Activated CD8-positive, alpha-beta memory T cell treated with anti-CD3 and anti-CD28 coated beads, Interleukin-2, amount 10 ng/mL, durations not matched to agents 7 days and 5 days (primary cell): ENCODE measurements at places on chromosomes 6 and 20.

GRCh38 chr6:37827603-37828265 is 8.2 kb downstream of the ZFAND3 start:
- DNase-seq = no peak

DNA sequence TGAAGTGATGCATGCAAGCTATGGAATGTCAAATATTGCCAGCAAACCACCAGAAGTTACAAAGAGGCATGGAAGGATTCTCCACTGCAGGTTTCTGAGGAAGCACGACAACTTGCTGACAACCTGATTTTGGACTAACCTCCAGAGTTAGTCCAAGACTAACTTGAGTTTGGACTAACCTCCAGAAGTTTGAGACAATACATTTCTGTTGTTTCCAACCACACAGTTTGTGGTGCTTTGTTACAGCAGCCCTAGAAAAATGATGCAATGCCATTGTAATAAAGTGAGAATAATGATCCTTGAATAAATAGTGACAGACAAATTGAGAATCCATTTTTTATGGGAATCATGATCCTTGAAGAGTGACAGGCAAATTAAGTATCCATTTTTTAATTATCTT is 169.9 kb upstream of the HDDC2 start:
- no peak for DNase-seq

DNA sequence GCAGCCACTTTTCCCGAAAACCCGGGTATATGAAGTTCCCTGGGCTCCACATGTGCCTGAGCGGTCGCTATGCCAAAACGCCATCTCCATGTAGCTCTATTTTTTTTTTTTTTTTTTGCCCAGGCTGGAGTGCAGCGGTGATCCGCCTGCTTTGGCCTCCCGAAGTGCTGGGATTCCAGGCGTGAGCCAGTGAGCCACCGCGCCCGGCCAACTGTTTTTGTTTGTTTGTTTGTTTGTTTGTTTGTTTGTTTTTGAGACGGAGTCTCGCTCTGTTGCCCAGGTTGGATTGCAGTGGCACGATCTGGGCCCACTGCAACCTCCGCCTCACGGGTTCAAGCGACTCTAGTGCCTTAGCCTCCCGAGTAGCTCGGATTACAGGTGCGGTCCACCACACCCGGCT is 237.5 kb upstream of the IRAK1BP1 start:
- DNase-seq = no peak

- DNase-seq = no peak
Observed at GRCh38 chr6:34839666-34840352, 47.9 kb downstream of the BLTP3A start.

GRCh38 chr6:132964868-132965382 is 150.6 kb downstream of the RPS12 start:
- DNase-seq = no peak

DNA sequence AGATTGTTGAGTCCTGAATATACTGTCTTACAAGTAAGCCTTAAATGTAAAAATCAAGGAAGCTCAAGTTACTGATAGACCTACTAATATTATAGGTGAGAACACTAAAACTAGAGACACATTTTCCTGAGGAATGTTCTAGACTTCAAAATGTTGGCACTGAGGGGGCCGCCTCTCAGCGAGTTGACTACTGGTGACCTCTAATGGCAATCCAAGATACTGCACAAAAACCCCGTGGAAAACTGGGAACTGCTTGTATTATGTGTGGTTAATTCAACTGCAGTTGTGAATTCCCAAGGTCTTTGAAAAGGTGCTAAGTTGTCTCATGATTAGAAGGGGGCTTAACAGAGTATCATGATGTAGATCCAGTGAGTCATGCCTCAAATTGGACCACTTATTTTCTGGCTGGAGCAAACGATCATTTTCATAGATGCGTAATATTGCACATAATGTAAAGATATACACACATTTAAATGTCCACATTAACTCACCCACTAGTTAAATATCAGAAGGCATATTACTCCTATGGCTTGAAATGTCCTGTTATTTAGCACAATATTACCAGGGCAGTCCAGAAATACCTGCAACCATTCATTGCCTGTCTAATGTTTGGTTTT is 336.2 kb downstream of the FOXA2 start:
- DNase-seq = no peak

DNA sequence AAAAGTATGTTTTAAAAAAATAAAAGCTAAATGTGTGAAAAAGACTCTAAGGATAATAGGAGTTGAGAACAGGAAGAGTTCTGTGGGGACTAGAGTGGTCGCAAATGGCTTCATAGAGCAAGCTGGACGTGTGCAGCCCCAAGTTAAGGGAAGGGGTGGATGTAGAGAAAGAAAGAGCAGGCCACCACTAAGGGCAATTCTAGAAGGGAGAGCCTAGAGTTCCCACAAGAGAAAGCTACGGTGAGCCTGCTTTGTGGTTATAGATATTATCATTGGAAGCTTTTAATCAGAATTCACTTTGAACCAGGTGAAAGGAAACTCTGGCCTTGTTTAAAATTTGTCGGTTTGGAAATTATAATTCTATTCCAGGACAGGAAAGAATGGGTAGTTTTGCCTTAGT is 101.6 kb downstream of the HIVEP2 start:
- DNase-seq = no peak

- DNase-seq = no peak
Observed at GRCh38 chr6:16933532-16933931, 168.3 kb upstream of the STMND1 start.

GRCh38 chr6:3443221-3443515 is 13.7 kb downstream of the SLC22A23 start:
- no peak for DNase-seq

DNA sequence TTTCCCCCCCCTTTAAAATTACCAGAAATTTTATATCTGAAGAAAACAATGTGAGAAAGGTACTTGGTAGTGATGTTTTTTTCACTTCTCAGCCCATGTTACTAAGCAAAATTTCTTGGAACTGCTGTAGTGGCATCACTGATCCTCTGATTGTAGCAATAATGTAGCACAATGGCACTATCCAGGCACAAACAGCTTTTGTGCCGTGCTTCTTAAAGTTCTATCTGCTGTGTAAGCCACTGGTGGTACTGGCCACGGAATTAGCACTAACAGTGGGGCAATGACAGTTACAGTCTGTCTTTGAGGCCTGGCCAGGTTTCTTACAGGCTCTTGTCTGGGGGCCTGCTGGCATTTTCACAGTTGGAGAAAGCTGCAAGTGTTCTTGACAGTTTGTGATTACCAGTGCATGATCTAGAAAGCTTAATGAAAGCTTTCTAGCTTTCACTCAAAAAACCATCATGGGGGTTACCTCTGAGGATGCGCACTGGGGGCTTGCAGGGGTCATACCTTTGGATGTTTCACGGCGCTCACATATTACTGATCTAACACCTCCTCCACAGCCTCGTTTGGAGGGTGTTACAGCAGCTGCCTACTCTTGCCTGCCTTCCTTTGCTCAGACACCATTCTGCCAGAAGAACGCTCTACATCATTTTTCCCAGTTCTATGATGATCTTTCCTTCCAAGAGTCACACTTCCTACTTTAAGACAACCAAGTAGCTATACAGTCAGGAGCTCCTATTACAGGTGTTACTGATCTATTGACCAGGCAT is 58.4 kb upstream of the ARMH2 start:
- peak; percentile 43 for DNase-seq

DNA sequence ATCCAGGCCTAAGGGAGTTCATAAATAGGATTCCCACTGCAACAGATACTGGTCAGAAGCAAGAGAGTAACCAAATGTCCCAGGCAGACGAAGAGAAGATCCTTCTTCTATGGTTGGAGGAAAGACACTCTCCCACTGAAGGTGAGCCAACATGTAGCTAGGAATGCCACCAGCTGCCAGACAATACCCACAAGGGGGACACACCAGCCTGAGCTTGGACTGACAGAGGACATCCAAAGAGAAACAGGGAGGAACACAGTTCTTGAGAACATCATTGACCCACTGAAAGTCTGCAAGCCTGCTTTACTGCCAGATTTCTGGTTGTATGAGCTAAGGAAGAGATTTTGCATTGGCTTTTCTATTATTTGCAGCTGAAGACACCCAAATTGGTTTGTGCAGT is 80.1 kb downstream of the PXDC1 start:
- DNase-seq = no peak

DNA sequence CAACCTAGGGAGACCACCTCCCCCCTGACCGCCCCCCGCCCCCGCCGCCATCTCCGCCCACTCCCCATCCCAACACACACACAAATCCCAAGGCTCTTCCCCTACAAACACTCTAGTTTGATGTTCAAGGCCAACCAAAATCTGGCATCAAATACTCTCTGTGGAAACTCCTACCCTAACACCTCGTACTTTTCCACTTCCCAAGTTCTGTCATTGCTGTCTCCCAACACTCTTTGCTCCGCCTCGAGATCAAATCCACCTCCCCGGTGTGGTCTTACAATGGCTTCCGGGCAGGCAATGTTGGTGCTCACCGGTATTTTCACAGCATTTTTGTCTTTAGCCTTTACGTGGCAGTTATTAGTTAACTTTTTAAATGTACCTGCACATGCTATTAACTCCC is 4.8 kb upstream of the QKI start:
- no peak for DNase-seq
